ENCODE measurements at places on chromosomes 4 and X. TPM values are rescaled to one million over a fixed set of nuclear protein-coding genes. Genes with fewer than 3 reads are reported as not detected.

Gene XKRX
- 0.90 TPM for total RNA-seq

- DNase-seq, result peak; percentile 79
Measured at GRCh38 chr4:7322166-7322991, 112.4 kb downstream of the PSAPL1 start.

- DNase-seq, result no peak
Measured at GRCh38 chrX:152913346-152913745, 15.5 kb downstream of the ZNF185 start.

DNA sequence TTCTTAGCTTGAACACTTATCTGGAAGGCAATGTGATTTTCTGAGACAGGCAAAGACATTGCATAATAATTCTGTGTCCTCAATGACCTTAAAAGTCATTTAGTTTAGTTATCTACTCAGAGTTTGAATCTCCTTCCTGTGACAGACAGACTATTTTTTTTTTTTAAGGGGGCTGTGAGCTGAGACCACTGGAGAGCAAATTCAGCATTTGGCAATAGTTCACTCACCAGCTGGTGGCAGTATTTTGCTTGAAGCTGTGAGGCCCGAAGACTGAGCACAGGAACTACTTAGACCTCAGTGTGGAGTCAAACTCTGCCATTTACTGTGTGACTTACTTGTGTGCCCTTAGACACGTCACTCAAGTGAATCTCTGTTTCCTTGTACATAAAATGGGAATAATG lies 22.9 kb upstream of the CPE start:
- DNase-seq, result peak; percentile 26

- no peak for DNase-seq
Measured at GRCh38 chr4:17109126-17109525, 210.7 kb upstream of the LDB2 start.

DNA sequence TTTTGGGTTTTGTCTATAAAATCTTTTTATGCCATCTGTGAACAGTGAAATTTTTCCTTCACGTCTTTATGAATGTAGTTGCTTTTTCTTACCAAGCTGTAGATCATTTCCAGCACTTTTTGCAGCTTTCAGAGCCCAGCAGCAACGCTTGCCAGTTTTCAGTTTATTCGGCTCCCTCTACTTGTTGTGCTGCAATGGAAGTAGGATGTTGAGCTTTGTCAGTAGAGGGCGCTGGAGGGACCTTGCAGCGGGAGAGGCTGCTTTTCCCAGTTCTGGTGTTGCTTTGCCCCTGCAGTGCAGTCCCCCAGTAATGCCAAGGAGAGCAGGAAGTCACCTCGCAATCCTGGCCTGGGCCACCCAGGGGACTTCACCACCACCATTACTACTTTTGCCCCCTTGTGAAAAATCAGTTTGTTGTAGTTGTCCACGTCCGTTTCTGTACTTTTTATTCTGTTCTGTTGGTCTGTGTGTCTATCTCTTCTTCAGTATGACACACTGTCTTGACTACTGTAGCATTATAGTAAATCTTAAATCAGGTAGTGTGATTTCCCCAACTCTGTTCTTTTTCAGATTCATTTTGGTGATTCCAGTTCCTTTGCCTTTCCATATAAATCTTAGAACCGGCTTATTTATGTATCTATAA lies 21.8 kb downstream of the CMC4 start:
- DNase-seq, result peak; percentile 46

DNA sequence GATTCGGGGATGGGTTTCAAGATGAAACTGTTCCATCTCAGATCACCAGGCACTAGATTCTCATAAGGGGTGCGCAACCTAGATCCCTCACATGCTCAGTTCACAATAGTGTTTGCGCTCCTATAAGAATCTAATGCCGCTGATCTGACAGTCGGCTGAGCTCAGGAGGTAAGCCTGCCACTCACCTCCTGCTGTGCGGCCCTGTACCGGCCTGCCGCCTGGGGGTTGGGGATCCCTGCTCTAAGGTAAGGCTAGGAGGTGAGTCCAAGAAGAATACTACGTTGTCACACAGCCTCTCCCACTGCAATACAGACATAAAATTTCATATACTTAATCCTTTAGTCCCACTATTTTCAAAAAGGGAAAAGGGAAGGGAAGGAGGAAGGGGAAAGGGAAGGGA lies 213.4 kb upstream of the HCCS start:
- peak; percentile 28 for DNase-seq

GRCh38 chrX:125826774-125827451 lies 339.2 kb downstream of the DCAF12L2 start:
- no peak for DNase-seq

DNA sequence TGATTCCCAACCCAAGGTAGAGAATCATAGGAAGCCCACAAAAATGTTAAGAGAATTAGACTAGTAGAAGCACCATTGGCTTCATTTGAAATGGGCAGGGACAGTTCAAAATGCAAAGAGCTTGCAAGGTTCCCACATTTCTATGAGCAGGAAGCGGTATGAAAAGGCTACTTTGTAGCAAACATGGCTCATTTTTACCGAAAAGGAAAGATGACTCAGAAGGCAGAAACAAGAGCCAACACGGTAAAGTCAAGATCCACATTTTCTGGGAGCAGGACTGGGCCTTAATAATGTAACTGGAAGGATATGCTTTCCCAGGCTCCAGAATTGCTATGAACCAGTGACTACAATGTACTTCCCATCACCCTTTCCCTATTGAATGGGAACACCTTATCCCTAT lies 89.5 kb downstream of the GLRA3 start:
- no peak for DNase-seq

Gene PFKFB1
- 0.07 TPM for total RNA-seq

GRCh38 chrX:65677954-65678469 lies 10.6 kb downstream of the MSN start:
- no peak for DNase-seq

DNA sequence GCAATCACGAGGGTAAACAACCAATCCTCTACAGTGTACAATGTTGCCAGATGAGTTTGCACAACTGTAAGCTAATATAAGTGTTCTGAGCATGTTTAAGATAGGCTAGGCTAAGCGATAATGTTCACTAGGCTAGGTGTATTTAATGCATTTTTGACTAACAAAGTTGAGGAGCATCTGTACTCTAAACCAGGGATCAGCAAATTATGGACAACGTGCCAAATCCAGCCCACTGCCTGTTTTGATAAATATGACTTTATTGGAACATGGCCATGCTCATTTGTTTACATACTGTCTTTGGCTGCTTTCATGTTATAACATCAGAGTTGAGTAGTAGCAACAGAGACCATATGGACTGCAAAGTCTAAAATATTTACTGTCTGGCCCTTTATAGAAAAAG lies 46.3 kb upstream of the ARHGEF6 start:
- DNase-seq, result no peak

DNA sequence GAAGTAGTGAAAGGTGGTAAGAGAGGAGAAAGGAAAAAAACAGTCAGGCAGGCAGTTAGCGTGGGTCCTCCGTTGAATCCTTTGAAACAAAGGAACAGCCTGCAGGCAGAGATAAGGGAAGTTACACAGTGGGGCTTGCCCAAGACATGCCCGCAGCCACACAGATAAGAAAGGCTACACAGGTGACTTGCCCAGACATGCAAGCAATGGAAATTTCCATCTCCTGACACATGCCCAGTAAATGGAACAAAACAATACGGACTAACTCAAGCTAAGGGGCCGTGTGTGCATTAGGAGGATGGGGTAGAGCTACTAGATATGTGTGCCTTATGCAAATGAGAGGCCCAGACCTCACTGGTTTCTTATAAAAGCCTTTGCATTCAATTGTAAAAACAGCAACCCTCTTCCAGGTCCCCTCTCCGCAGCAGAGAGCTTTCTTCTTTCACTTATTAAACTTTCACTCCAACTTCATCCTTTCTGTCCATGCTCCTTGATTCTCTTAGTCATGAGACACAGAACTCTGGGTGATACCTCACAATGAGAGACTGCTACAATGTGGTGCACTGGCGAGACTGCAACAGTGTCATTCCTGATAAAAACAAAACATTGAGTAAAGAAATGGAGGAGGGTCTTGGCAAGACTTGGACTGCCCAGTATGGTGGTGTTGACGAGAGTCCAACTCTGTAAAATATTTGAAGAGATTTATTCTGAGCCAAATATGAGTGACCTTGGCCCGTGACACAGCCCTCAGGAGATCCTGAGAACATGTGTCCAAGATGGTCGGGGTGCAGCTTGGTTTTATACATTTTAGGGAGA lies 997.4 kb upstream of the PRKX start:
- no peak for DNase-seq

Gene TLR8
- total RNA-seq, result not detected

Gene TMEM271
- 0.41 TPM for total RNA-seq

Gene DHRSX
- 25.5 TPM for total RNA-seq

- no peak for DNase-seq
Measured at GRCh38 chr4:1150875-1151274, 21.5 kb downstream of the SPON2 start.

GRCh38 chrX:55796496-55796895 lies 78.9 kb downstream of the RRAGB start:
- DNase-seq, result no peak

GRCh38 chrX:49176421-49177326 lies 5.0 kb downstream of the PLP2 start:
- DNase-seq, result peak; percentile 38

Gene NKX6-1
- not detected for total RNA-seq

- peak; percentile 54 for DNase-seq
Measured at GRCh38 chrX:38871129-38872029, 70.1 kb downstream of the MID1IP1 start.

- DNase-seq, result no peak
Measured at GRCh38 chr4:63211776-63212479, 1197.3 kb downstream of the TECRL start.

Gene MAGEC3
- not detected for total RNA-seq

GRCh38 chr4:7217474-7218321 lies 25.4 kb downstream of the SORCS2 start:
- DNase-seq, result peak; percentile 53

- no peak for DNase-seq
Measured at GRCh38 chr4:18930487-18930886, 908.9 kb upstream of the LCORL start.

DNA sequence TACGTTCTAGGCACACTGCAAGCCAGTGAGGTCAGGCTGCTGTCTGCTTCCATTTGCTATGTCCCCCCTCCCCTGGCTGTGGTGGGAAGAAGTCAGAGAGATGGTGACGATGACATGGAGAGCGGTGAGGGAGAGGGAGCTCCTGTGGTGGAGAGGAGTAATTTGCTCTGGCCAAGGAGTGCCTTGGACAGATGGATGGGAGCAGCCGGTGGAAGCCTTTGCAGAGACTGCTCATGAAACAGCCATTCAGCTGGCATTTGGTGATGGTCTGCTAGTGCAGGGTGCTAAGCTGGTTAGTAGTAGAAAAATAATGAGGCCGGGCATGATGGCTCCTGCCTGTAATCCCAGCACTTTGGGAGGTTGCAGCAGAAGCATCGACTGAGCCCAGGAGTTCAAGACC lies 124.1 kb downstream of the FHDC1 start:
- DNase-seq, result no peak

- no peak for DNase-seq
Measured at GRCh38 chr4:75345423-75345822, 168.8 kb downstream of the RCHY1 start.

GRCh38 chr4:165095291-165095690 lies 17.4 kb downstream of the TMEM192 start:
- DNase-seq, result no peak

Gene CLDN24
- not detected for total RNA-seq

Gene BMPR1B
- total RNA-seq, result 0.33 TPM

Gene MAGEC1
- not detected for total RNA-seq

Gene RBM47
- total RNA-seq, result 116 TPM

DNA sequence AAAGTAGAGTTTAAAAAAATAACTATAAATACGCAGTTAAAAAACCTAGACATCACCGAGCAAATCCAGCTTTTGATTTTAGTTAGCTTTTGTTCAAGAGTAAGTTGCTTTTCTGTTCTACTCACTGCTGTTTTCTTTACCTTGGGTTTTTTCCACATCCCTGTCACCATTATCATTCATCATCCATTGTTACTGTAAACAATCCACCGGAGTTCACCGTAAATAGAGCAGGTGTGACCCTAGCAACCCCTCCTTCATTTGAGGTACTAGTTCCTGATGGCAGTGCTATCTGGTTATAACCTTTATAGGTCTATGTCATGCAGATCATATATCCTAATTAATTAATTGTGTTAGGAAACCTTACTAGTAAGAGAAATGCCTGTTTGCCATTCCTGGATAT lies 43.0 kb upstream of the TEX13D start:
- peak; percentile 22 for DNase-seq

Gene STAP1
- total RNA-seq, result not detected

Gene LPAR4
- total RNA-seq, result 3.3 TPM

Gene ADGRG2
- total RNA-seq, result 7.8 TPM

Measured in H7 (cell line).